ENCODE measurements at places on chromosomes 2 and 18.

- no peak for DNase-seq
Measured at GRCh38 chr2:71100195-71100964, 29.6 kb downstream of the MCEE start.

DNA sequence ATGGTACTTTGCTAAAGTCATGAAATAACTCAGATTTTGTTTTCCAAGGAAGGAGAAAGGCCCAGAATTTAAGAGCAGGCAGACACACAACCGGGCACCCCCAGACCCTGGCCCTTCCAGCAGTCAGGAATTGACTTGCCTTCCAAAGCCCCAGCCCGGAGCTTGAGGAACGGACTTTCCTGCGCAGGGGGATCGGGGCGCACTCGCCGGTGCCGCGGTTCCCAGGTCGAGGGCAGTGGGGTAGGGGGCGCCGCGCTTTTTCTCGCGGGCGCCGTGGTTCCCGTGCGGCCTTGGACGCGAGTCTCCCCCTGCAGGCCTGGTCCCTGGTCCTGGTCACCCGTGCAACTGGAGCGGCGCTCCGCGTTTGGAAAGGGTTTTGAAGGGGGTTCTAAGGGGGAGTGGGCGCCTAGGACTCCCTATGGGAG is 1.2 kb downstream of the ZNF236 start:
- DNase-seq: no peak

GRCh38 chr2:150296770-150297546 is 190.5 kb downstream of the RND3 start:
- DNase-seq: no peak

- DNase-seq: no peak
Measured at GRCh38 chr2:17287183-17287582, 231.1 kb downstream of the RAD51AP2 start.

DNA sequence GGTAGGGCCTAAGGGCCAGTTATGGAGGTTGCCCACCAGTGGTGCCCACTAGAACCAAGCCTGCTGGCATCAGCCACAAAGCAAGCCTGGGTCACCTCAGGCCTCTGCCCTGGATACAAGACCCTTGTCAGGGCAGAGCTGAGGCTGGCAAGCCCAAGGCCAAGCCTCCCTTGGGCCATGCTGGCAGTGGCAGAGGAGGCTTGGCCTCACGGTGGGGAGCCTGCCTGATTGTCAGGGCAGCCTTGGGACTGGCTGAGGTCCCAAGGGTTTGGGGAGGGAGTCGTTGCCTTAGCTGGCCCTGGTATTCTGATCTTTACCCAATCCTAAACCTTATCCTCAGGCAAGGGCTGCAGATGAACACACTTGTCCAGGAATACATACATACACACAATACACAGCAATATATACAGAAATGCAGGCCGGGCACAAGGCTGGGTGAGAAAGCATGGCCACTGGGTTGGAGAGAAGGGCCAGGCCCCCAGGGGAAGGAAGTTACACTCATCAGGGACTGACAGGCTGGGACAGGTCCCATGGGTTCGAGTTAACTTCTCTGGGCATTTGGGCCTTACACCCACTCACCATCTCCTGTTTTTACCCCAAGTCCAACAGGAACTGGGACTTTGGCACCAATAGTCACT is 21.0 kb downstream of the CCT7 start:
- DNase-seq: no peak

DNA sequence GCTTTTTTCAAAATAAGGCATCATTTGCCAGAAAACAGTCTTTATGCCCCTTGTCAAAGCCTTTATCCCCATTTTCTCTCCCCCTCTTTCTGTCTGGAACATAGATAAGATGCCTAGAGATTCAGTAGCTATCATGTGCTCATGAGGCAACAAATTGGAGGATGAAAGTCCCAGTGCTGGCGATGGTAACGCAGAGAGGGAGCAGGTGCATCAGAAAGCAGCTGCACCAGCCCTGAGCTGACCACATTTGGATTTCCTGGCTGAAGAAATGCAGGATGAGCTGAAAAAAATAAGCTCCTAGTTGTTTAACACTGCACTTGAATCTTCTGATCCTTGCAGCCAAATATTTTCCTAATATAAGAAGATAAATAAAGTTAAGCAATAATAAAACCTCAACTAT is 48.0 kb downstream of the LOXHD1 start:
- no peak for DNase-seq

- no peak for DNase-seq
Measured at GRCh38 chr2:145841973-145842372, 1322.1 kb upstream of the ZEB2 start.

DNA sequence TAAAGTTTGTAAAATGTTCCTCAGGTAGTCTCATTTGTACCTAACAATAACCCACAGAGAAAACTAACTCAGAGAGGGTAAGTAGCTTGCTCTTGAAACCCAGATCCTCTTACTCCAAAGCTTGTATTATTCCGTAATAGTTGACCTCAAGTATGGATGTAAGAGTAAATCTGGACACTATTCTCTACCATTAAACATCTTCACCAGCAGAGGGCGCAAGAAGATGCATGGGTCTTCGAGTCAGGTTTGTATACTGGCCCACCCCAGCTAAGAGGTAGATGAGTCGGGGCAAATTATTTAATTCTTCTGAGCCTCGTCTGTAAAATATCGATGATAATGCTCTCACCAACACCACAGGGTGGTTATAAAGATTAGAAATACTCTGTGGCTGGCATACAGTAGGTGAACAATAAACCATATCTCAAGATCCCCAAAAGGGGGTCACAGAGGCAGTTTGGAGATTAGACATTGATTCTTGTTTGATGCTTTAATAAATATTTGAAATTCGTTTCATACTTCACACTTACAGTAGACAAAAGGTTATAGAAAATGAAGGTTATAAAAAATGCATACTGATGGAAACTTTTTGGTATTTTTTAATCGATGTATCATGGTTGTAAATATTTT is 3.5 kb upstream of the CABLES1 start:
- no peak for DNase-seq

- no peak for DNase-seq
Measured at GRCh38 chr2:16081316-16082200, 141.2 kb downstream of the MYCN start.

DNA sequence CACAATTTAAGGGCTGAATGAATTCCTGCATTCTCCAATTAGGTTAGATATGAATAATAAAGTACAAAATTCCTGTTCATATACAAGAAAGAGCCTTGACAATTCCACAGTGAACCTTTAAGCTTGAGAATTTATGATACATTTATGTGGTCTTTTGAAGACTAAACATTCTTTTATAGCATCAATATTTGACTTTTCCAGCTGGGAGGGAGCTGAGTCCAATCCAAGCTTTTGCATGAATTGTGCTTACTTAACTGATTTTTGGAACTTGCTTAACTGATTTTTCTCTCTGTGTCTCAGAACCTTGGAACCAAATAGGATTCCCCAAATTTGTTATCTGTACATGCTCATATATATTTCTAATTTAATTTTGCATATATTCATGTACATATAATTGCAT is 388.0 kb downstream of the TRIB2 start:
- DNase-seq: no peak

DNA sequence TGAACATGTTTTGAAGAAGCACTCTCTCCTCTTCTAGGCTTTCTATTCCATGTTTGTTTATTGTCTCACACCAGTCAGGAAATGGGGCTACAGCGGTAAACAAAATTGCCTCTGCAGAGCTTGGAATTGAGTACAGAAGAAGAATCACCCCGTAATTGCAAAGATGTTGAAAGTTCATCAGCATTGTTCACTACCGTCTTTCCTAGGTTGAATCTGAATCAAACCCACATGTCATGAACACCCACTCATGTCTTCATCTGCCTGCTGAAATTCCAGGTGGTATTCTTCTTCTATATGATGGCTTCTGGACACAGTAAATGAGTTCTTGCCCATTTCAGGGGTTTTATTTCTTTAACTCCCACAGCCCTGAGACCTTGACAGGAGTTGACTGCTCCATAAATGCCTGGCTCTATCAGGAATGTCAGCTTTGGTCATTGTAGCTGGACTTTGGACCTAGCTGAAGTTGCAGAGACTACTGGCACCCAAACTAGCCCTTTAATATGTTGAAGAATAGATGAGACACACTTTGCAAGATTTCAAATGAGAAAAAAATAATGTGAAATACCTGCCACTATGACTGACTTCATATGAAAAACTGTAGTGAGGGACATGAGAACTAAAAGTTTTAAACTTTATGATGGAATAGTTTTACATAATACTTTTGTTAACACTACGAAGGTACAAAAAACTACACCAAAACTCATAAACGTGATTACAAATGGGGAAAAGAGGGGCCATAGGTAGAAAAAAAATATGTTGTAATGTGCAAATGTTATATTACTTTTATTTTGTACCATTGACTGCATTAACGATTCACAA is 1235.3 kb upstream of the ZEB2 start:
- DNase-seq: no peak

GRCh38 chr18:66235206-66235605 is 368.7 kb downstream of the CDH19 start:
- DNase-seq: no peak

DNA sequence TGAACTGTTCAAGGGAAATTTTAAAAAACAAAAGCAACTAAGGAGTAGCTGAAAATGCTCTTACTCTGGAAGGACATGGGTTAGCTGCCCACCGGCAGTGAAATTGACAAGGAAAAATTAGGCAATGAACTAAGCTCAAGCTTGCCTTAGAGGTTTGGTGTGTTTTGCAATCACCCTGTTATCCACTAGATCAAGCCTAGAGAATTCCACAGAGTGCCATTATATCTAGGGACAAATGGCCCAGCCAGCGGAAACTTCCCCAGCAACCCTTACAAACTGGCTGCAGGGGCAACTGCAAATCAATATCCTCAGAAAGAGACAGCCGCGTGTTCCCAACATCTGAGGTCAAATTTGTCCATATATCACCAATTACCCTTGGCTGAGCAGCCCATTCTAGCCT is 258.2 kb downstream of the SP3 start:
- DNase-seq: no peak

GRCh38 chr18:64053246-64053645 is 83.4 kb downstream of the SERPINB8 start:
- DNase-seq: no peak

DNA sequence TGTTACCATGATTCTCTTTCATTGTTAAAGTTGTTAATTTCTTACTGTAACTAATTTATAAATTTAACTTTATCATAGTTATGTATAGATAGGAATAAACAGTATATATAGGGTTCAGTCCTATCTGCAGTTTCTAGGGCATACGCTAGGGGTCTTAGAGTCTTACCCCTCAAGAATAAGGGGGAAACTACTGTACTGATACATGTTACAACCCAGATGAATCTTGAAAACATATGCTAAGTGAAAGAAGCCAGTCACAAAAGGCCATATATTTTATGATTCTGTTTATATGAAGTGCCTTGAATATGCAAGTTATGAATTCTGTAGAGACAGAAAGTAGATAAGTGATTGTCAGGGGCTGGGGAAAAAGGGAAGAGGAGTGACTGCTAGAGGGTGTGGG is 52.4 kb downstream of the RTN4 start:
- DNase-seq: no peak

DNA sequence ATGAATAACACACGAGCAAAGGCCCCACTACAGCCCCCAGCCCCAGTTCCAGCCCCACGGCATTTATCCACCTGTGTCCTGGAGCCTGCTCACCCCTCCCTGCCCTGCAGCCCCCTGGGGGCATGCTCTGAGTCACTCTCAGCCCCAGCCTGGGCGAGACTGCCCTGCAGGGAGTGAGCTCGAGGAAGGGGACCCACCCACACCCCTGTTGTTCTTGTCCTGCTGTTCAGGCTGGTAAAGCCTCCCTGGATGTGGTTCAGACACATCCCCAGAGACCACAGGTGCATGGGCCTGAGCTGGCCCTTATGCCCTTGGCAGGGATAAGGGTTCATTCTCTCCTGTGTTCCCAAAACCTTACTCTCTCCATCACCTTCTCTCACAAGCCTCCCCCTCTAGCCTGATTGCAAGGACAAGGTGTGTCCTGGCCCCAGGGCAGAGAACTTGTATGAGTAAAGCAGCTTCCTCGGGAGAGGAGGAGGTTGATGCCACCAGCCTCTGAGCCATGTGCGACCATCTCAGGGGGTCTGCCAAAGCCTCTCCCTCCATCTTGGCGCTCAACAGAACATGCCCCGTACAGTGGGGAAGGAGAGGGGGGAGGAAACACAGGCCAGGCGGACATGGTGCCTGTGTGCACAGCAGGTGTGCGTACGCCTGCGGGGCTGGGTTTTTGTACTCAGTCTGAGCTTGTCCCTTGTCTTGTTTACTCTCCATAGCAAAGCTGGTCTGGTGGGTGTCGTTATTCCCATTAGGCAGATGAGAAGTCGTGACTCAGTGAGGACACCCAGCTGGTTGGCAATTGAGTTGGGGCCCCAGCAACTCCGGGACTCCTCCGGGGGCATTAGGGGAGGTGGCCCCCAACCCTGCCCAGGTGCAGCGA is 64.4 kb downstream of the CIB4 start:
- DNase-seq: peak; percentile 66

- no peak for DNase-seq
Measured at GRCh38 chr2:176101216-176101830, 1.7 kb downstream of the HOXD12 start.

GRCh38 chr2:116874021-116874420 is 940.5 kb upstream of the DDX18 start:
- no peak for DNase-seq

DNA sequence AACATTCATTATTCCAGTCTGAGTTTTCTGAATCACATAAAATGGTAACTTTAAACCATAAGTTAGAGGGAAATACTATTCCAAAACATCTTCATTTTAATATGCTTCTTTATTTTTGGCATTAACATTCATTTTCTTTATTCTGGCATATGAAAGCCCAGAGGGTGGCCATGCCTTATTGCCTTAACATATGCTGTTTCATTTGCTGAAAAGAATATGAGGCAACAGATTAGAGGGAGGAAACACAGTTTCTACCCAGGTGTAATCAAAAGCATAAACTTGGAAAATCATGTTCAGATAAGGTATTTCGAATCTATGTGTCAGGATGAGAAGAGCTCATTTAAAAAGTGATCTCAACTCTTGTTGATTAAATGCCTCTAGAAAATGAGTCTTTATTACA is 379.9 kb upstream of the DSEL start:
- DNase-seq: no peak

DNA sequence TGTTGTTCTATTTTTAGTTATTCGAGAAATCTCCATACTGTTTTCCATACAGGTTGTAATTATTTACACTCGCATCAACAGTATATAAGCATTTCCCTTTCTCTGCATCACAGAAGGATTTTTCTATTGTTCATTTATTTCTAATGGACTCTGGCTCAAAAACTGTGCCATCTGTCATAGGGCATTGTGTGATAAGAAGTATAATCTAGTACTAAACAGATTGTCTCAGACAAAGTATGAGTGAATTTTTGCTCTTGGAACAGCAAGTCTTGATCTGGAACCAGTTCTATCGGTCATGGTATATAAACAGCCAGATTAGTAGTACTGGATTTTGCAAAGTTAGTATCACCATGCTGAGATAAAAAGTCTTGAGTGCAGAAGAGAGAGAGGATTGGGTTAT is 145.8 kb downstream of the KIAA1328 start:
- no peak for DNase-seq

DNA sequence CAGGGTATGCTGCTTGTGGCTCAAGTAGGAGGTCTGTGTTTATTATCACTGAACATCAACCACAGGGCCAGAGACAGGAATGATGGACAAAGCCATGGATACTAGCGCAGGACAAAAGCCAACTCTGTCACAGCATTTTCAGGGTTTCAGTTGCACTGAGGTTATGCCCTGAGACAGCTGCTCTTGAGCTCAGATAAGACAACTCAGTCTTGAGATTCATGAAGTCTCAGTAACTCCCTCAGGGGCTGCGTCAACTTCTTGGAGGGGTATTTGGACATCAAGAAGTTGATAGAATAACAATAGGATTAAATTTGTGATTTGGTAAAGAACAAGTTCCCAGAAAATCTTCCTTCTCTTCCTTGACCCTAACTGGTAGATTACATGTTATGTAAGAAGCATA is 287.0 kb upstream of the SLC14A2 start:
- DNase-seq: no peak

GRCh38 chr2:98072442-98072841 is 14.5 kb upstream of the VWA3B start:
- DNase-seq: no peak

Data from chondrocyte (in vitro differentiated cells).